Fibroblast of skin of left quadriceps (primary cell): ENCODE measurements at places on chromosomes 1 and 21.
A peak's percentile ranks its signal among the peaks of the same experiment; 100 is the strongest.

DNA sequence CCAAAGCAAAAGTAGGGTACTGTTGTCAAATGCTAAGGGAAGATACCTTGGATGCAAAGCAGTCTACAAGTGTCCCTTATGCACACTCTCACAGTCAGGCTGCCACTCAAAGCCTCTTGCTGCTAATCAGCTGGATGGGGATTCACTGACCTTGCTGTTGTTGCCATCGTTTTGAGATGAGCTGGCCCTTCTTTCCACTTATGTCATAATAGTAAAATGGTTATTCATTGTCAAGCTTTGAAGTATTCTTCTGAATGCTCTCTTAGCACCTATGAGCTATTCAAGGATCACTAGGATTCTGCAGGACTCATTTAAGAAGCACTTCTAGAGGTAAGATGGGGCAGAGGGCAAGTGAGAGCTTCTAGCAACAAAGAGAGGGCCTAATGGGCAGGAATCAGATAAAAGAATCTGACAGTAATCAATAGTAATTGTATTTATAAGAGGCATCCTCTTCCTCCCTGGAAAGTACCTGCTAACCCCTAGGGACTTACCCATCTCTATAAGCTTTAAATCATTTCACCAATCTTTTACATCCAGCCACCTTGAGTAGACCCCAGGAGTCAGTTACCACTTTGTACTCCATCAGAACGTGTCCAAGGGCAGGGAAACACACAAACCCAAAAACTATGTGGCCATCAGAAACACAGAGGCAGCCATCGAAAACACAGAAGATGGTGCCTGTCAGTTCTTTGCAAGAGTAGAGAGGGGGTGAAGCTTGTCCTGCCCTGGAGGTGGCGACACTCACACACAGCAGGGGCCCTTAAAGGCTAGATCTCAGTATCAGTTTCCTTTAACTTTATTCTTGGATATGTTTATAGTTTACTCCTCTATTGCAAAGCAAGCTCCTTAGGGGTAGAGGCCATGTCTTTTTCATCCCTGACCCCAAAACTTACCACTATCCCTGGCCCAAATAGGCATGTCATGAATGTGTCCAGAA, 103.7 kb upstream of the NFIA start:
- no peak for DNase-seq

- DNase-seq = no peak
Measured at GRCh38 chr1:37360011-37360410, 114.4 kb upstream of the ZC3H12A start.

DNA sequence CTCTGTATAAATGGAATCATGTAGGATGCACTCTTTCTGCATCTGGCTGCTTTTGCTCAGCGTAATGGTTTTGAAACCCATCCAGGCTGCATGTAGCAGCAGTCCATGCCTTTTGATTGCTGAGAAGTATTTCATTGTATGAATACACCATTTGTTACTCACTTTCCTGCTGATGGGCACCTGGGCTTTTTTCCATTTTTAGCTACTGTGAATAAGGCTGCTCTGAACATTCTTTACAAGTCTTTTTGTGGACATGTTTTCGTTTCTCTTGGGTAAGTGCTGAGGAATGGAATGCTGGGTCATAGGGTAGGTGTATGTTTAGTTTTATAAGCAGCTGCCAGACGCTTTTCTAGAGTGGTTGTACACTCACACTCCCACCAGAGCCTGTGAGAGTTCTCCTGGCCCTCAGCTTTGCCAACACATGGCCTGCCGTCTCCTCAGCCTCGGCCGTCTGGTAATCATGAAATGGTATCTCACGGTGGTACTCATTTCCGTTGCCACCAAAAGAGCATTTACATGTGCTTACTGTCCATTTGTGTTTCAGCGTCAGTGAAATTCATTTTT, 22.7 kb downstream of the SLX9 start:
- DNase-seq = peak; percentile 94

DNA sequence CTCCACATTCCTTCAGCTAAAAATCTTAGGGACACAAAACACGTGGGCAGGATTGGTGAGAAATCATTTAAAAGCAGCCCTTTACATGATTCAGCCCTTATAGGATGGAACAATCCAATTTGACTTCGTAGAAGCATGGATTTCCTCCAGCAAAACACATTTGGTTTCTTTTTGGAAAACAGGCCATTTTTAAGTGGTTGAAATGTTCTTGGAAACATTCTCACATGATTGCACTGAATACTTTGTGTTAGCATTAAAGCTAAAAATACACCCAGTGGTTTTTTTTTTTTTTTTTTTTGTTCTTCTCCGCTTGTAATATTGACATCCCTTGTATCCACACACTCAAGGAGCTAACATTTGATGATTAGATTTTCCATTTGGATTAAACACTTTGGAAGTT, 42.1 kb upstream of the ABCG1 start:
- DNase-seq = no peak

DNA sequence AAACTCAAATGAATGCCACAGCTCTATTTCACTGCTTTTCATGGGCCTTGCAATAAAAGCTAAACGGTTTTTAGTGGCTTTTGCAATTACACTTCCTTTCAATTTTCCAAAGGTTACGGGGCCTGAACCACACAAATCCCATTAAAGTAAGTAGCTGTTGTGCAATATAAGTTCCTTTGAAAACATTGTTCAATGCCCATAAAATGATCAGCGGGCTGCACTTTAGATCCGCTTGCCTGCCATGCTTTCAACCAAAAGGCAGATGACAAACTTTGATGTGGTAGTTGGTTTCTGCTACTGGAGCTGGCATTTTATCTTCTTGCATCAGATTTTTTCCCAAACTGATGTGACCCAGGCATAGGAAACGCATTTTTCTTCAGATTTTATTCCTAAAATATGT, 50.2 kb downstream of the PRRX1 start:
- DNase-seq = no peak

- no peak for DNase-seq
Measured at GRCh38 chr1:13799502-13800283, 99.7 kb downstream of the PRDM2 start.

- no peak for DNase-seq
Measured at GRCh38 chr1:65147424-65148177, 402 bp upstream of the AK4 start.

GRCh38 chr1:184635347-184635979, 119.2 kb downstream of the EDEM3 start:
- no peak for DNase-seq

DNA sequence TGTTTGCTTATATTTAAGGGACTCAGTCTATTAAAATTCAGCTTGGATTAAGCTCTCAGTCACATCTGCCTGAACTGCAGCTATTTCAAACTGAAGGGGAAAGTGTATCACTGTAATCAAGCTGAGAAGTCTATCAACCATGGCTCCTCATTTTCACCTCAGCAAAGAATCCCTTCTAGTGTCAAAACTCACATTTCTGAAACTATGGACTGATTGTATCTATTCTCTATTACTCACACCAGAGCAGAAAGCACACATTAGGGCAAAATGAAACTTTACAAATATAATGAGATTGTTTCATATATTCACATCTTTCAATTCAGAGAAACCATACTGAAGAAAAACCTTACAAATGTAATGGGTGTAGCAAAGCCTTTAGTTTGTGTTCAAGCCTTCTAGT, 14.6 kb upstream of the C1orf146 start:
- DNase-seq = no peak

DNA sequence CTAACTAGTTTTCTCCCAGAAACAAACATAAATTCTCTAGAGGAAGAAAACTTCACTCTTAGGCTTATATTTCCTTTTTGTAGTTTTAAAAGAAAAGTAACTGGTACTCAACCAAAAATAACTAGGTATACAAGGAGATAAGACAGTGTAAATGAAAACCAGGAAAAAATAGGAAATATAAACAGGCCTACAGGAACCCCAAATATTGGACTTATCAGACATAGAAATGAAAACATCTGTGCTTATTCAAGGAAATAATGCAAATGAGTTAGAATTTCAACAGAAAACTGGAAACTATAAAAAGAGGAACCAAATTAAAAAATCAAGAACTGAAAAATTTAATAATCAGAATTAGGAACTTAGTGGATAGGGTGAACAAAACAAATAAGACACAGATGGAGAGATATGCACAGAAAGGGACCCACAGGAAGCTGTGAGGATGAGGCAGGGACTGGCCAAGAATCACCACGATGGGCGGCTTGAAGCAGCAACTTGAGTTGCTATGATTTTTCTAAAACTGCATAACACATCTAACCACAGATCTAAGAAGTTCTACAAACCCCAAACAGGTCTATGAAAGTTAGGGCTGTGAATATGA, 67.5 kb upstream of the ACTRT2 start:
- DNase-seq = no peak

DNA sequence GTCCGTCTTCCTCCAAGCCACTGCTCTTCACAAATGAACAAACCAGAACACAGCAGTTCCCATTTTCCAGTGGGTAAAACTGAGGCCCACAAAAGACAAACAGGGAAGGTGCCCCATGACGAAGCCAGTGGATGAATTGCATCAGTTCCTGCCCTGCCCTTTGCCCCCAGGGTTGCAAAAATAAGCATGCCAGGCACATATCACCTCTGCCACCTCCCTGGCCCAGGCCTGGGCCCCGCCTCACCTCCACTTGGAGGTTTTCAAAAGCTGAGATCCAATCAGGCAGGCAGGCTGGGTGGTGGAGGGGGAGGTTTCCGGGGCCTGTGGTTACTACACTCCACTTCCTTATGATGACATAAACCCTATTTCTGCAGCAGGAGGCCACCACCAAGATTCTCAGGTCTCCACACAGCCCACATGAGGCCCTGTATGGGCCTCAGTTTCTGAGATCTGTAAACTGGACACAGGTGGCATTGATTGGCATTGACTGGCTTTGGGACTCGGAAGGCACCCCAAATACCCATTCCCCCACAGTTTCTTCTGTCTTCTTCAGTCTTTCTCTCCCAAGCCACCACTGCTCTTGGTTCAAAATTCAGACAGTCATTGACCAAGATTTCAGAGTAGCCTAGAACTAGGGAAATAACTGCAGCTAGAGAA, 4.1 kb downstream of the KIF21B start:
- DNase-seq = peak; percentile 24

- peak; percentile 75 for DNase-seq
Measured at GRCh38 chr1:221810406-221810805, 68.5 kb upstream of the DUSP10 start.

DNA sequence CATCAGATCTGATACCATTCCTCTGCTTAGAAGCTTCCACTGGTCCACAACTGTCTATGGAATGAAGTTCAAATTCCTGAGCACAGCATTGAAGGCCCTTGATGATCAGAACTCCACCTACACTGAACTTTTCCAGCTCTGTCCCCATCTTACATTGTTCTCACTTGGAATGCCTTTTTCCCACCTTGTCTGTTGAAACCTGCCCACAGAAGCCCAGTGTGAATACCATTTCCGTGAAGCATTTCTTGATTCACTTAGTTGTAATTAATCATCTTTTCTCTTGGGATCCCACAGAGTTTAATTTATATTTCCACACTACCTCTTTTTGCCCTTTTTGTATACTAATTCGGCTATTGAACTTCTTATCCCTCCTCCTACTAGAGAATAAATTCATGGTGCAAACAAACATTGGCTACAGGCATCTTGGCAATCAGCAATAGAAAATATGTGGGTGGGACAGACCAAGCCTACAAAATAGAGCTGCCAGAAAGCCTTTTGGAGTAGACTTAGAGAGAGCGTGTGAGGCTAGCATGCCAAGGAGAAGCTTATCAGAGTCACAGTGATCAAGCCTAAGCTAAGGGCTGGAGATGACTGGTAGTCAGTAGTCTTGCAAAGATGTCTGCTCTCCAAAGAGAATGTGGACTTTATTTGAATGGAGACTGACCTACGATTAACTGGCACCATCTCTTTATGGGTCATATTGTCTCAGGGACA, 26.1 kb downstream of the NHLH2 start:
- no peak for DNase-seq

GRCh38 chr21:9767592-9768375, 753.6 kb upstream of the TPTE start:
- no peak for DNase-seq

GRCh38 chr1:8367571-8368194, 49.8 kb downstream of the SLC45A1 start:
- no peak for DNase-seq

DNA sequence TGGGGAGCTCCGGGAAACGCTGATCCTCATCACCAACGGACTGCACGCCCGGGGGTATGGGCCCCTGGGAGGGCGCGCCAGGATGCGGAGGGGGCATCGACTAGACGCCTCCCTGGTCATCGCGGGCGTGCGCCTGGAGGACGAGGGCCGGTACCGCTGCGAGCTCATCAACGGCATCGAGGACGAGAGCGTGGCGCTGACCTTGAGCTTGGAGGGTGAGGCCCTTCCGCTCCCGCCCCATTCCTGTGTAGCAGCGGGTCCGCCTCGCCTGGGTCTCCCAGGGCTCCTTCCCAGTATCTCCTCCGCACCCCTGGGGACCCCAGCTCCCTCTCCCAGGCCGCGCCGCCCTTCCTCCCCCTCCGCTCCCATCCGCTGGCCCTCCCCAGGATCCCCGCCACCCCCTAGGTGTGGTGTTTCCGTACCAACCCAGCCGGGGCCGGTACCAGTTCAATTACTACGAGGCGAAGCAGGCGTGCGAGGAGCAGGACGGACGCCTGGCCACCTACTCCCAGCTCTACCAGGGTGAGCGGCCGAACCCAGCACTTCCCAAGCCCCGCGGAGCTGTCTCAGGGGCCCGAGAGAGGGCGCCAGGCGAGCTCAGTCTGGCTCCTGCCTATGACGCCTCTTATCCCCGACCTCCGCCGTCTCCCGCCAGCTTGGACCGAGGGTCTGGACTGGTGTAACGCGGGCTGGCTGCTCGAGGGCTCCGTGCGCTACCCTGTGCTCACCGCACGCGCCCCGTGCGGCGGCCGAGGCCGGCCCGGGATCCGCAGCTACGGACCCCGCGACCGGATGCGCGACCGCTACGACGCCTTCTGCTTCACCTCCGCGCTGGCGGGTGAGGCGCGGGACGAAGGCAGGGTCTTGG, 5.0 kb downstream of the HAPLN2 start:
- no peak for DNase-seq

GRCh38 chr1:200081151-200081968, 53.9 kb downstream of the NR5A2 start:
- no peak for DNase-seq

GRCh38 chr1:50426702-50427085, 3.5 kb upstream of the DMRTA2 start:
- DNase-seq = no peak

DNA sequence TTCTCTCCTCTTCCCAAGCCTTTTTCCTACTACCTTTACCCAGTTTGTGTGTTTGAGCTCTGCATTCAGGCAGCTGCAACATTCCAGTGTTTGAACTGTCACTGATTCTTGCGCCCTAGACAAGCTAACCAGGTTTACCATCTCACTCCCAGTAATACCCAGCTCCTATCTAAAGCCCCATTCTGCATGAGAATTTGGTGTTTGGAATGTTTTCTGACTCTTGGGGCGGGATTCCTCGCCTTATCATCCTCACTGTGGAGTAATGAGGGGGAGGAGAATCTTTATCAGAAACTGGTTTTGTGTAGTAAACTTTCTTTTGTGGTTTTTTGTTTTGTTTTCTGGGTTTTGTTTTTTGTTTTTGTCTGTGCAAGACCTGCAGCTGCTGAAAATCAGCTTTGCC, 36.5 kb downstream of the NCF2 start:
- DNase-seq = no peak
